ENCODE measurements at places on chromosomes 2 and 18.

DNA sequence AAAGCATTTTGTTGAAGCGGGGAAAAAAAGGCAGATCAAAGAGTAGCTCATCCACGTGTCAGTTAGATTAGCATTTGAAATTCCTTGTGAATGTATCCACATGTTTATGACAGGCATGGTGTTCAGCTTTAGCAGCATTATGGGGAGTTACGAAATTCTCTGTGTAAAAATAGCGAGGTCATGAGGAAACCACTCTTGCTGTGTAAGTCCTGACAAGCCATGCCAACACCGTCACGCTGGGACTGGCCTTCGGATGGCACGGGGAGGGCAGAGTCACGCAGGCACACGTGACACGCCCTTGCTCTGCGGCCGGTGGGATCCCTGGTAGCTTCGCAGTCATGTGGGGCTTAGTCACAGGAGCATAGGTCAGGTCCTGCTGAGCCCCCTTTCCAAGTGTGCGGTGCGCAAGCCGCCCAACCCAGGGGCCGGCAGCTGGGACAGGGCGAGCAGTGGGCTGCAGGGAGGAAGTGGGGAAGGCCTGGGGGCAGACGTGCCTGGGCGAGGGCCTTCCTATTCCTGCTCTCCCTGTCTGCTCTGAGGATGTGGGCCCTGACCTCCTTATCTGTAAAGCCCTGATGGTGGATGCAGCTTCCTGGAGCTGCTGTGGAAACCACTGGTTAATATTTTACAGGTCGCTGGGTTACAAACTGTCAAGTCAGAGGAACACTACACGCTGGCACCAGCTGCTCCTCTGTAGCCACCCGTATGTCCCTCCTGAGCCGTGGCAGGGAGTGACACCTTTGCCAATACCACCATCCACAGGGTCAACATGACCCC is 18.0 kb downstream of the MBP start:
- DNase-seq: no peak

- DNase-seq: no peak
These were observed 81.6 kb downstream of the ASAP2 start for GRCh38 chr2:9288233-9288632.

DNA sequence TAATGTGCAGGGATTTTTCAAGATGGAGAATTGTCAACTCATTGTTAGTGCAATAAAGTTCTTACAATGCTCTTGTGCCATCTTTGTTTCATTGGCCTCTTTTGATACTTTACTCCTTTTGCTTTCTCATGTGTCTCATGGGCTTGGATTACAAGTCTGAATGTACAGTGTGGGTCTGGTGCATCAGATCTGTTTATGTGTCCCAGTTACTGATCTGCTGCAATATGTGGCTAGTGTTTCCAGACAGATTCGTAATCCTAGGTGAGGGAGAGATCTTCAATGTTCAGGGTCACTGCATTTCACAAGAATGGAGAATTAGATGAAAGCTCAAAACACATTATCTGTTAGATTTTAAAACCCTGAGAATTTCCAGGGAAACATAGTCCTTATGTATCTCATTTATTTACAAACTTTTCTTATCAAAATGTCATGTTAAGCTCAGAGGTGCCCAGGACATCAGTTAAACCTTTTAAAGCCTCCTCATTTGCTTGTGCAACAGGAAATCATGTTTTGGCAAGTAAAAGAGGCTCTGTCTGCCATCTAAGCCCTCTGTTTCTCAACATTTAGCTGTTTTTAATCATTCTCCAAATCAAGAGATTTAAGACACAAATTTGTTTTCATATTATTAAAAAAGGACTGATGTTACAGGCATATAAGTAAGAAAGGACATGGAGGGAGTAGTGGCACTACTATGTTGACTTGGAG is 108.1 kb downstream of the NUP35 start:
- no peak for DNase-seq

- DNase-seq: no peak
These were observed 31.3 kb downstream of the HJURP start for GRCh38 chr2:233822781-233823730.

GRCh38 chr2:133109772-133110171 is 439.8 kb upstream of the LYPD1 start:
- no peak for DNase-seq

DNA sequence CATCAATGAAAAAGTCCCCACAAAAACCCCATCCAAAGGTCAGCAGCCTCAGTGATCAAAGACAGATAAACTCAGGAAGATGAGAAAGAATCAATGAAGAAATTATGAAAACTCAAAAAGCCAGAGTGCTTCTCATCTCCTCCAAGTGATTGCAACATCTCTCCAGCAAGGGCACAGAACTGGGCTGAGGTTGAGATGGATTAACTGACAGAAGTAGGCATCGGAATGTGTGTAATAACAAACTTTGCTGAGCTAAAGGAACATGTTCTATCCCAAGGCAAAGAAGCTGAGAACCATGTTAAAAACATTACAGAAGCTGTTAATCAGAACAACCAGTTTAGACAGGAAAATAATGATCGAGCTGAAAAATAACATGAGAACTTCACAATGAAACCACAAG is 442.8 kb upstream of the SYT4 start:
- DNase-seq: no peak

- DNase-seq: no peak
These were observed 1704.8 kb upstream of the PIK3C3 start for GRCh38 chr18:40250236-40250635.

DNA sequence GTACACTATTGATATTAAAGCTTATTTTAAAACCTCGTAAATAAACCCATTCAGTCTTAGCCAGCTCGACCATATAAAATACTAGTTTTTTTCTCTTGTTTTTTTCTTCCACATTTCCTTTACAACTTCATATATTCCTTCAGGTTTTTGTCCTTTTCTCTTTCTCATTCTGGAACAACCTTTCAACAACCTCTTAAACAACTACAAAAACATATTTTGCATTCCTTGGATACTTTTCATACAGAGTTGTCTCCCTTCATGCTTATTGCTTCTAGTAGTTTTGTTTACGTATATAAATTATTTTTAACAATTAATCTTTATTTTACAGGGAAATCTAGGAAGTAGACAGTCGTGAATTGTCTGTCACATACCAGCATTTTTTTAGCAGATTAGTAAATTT is 41.2 kb downstream of the COMMD1 start:
- DNase-seq: no peak

- DNase-seq: no peak
These were observed 55.4 kb downstream of the VAPA start for GRCh38 chr18:9969247-9969646.

GRCh38 chr18:13260197-13260934 is 41.8 kb downstream of the LDLRAD4 start:
- no peak for DNase-seq

- DNase-seq: no peak
These were observed 85.2 kb upstream of the POU3F3 start for GRCh38 chr2:104768694-104769093.

- no peak for DNase-seq
These were observed 14.2 kb upstream of the ESPNL start for GRCh38 chr2:238085899-238086298.

DNA sequence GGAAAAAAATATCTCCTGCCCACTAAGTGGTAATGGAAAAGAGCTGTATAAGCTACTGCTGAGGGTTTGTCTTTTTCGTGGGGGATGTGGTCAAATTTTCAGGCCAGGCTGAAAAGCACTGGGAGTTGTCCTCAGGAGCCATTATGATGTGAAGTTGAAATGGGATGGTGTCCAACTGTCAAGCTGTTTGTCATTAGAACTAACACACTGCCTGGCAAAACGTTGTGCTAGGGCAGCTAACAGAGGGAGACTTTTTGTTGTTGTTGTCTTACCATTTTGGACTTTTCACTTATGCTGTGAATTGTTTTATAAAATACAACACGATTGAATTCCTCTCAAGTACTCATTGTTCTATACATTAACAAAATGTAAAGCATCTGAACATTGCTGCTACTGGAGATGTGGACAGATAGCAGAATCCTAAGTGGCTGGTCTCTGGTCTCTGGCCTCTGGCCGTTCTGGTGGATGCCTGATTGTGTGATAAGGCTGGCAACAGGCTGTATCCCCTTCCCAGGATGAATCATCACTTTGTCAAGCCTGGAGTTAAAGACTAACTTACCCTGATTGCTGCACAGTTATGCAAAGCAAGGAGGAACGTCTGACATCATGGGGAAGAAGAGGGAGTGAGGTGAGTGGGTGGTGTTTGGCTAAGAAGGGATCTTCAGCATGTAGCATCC is 2.3 kb downstream of the MYO1B start:
- DNase-seq: no peak

DNA sequence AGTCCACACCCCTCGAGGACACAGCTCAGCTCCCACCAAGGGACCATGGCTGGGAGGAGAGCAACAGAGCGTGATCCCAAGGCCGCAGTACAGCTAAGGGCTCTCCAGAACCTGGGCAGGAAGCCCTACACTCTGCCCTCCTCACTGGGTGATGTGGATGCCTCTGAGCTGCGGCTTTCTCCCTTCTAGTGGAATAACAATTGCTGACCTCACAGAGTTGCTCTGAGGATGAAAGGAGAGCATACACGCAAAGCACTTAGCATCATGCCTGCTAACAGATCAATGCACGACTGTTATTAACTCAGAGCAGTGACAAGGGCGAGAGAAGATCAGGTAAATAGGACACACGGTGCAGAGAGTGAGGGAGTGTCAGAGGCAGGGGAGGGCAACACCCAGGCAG is 74.2 kb downstream of the ZFP36L2 start:
- DNase-seq: no peak

GRCh38 chr18:5738526-5738925 is 156.8 kb downstream of the TMEM200C start:
- DNase-seq: no peak

DNA sequence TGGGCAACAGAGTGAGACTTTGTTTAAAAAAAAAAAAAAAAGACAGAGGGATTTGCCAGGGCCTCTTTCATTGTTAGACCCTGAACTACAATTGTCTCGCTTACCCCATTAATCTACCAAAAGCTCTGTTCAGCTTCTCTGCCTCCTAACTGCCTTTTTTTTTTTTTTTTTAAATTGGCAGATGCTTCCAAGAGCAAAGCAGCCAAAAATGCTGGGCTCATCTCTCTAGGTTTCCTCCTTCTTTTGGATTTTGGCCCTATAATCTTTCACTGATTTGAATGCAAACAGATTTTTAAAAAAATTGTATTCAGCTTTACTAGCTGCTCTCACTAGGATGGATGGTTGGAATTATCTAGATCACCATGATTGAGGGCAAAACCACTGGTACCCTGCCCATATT is 33.2 kb upstream of the RAPGEF4 start:
- no peak for DNase-seq

GRCh38 chr2:215619022-215619958 is 183.4 kb upstream of the FN1 start:
- no peak for DNase-seq

DNA sequence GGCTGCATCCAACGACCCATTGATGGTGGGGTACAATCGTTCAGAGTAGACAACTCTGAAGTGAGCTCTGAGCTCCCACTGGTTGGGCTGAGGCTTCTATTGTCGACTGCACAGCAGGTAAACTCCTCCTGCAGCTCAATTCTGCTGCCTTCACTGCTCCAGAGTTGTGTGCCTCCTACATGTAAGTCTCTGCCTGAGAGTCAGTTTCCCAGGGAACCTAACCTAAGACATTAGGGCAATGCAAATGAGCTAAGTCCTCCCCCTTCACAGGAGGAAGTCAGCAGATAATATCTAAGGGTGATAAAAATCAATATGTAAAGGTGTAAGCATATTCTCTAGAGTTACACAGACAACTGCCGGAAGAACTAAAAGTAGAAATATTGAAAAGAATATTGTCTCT is 22.5 kb upstream of the ACYP2 start:
- DNase-seq: no peak

- no peak for DNase-seq
These were observed 2047.1 kb downstream of the SUCLG1 start for GRCh38 chr2:82412021-82412420.

DNA sequence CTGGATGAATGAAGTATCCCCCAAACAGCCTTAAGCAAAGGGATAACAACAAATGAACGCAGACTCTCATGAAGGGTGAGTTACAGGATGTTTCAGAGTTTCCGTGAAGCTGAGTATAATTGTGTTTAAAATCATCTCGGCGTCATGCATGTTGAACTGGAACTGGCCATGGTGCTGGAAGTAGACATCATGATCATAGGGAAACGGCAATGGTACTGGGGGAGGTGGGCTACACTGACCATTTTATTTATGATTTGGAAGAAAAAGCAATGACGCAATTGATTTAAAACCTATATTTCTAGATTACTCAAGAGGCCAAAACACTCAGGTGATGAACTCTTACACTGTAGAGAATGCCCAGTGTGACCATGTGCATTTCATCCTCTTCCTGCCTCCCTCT is 387.9 kb upstream of the MYT1L start:
- DNase-seq: no peak

- DNase-seq: no peak
These were observed 503.8 kb upstream of the NRXN1 start for GRCh38 chr2:51535763-51536162.

DNA sequence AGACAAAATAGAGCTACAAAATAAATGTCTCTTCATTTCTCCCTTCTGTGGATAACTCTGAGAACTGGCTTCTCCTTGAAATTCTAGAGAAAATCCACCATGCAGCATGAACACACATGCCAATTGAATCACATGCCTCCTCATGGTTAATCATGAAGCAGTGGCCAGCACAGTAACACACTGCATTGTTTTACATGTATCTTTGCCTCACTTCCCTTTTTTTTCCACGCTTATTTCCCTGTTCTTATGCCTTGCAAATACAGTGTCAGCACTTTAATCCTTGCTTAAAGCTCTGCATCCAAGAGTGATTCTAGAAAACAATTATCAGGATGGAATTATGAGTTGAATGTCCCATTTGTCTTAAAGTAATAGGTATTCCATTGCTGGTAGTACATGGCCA is 50.3 kb upstream of the ZBTB7C start:
- no peak for DNase-seq

GRCh38 chr2:102141011-102141943 is 1.3 kb upstream of the IL1R1 start:
- DNase-seq: no peak

DNA sequence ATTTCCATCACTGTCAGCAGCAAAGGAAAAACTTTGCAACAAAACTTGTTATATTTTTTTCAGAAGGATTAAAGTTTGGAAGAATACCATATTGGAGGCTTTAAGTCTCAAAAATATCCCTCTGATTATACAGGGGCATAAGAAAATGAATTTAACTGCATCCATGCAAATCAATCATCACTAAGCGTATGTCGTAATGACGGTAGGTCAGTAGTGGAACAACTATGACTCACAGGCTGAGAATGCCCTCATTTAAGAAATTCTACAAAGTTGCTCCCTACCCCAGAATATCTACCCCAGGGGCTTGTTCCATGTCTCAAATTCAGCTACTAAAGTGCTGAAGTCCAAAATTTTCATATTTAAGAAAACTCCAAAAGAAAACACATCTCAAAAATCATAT is 12.5 kb upstream of the NAB1 start:
- DNase-seq: no peak

DNA sequence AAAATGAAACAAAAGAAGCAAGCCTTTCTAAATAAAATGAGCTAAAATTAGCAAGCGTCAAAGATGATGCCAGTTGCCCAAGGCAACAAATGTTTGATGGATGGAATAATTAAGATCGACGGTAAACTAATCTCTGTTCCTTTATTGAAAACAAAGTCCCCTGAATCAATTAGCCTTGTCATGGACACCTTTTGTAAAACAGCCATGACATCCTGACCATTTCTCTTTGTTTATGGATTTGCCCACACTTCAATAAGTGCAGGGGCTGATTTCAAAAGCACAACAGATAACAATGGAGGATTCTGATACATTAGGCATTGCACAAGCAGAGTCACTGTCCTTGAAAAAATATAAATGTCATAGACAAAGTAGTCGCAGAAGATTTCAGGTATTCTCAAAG is 160.1 kb upstream of the HNRNPA3 start:
- no peak for DNase-seq

- no peak for DNase-seq
These were observed 106.5 kb downstream of the PIGN start for GRCh38 chr18:62080172-62080900.

GRCh38 chr2:12538138-12538694 is 178.5 kb upstream of the TRIB2 start:
- no peak for DNase-seq
